ENCODE measurements at places on chromosomes 5 and 9. TPM values are rescaled to one million over a fixed set of nuclear protein-coding genes. Genes with fewer than 3 reads are reported as not detected.

PCDHB13 gene
- total RNA-seq, result 5.9 TPM

KIF24 gene
- 2.8 TPM for total RNA-seq

GRCh38 chr5:33939556-33940262 is 3.5 kb downstream of the RXFP3 start:
- DNase-seq, result no peak
- H3K4me3 ChIP-seq, result no peak overlapping the region
- H3K36me3 ChIP-seq, result no peaks in the 10 kb centered on the region
- H3K27ac ChIP-seq, result no peak overlapping the region

- no peaks in the 10 kb centered on the region for H3K4me1 ChIP-seq
- no peaks in the 10 kb centered on the region for H3K27me3 ChIP-seq
- peaks cover 2% of the 10 kb centered on the region for H3K36me3 ChIP-seq
- peak overlapping the region; percentile 100 for H3K27ac ChIP-seq
- peak overlapping the region; percentile 92 for H3K4me3 ChIP-seq
- DNase-seq, result no peak
Measured at GRCh38 chr5:91381239-91381773, 1.8 kb downstream of the ARRDC3 start.

DNA sequence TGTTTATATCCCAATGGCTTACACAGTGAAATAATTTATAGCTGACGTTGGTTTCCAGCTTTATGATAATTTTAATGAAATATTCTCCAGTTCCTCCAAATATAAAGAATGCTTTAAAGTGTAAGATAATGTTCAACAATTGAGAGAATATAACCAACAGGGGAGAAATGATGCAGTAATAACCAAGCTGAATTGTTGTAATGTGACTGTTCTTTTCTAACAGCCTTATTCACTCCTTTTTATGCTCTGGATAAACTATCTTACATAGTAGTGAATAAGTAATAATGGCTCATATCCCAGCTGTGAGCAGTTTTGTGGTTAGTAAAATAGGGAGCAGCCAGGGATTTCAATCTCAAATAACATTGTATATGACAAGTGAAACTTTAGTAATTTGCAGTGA is 2348.7 kb upstream of the ACO1 start:
- no peaks in the 10 kb centered on the region for H3K4me1 ChIP-seq
- no peak overlapping the region for H3K27ac ChIP-seq
- H3K4me3 ChIP-seq, result no peak overlapping the region

GRCh38 chr9:21684831-21685362 is 117.5 kb upstream of the MTAP start:
- H3K27ac ChIP-seq, result no peak overlapping the region
- no peaks in the 10 kb centered on the region for H3K36me3 ChIP-seq
- no peaks in the 10 kb centered on the region for H3K27me3 ChIP-seq
- no peak overlapping the region for H3K4me3 ChIP-seq
- DNase-seq, result no peak

DNA sequence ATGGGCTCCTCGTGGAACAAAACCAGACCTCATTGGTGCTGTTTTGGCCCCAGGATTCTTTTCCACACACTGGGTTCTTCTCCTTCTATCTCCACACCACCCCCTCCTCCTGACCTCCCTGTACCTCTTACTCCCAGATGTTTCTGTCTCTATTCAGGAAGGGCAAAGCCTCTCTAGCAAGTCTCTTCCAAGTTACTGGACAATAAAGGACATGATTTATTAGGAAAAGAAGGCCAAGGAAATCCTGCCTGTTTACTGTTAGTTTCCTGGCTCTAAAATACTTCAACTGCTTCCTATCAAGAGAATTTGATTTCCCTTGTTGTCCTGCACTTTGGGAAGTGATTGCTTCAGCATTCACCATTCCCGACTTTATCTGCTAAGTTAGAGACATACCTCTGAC is 262.0 kb downstream of the SAXO1 start:
- no peak for DNase-seq
- H3K27me3 ChIP-seq, result no peaks in the 10 kb centered on the region
- peaks cover 2% of the 10 kb centered on the region for H3K4me1 ChIP-seq
- no peaks in the 10 kb centered on the region for H3K36me3 ChIP-seq
- no peak overlapping the region for H3K27ac ChIP-seq

- no peaks in the 10 kb centered on the region for H3K27me3 ChIP-seq
- no peak overlapping the region for H3K27ac ChIP-seq
- no peaks in the 10 kb centered on the region for H3K4me1 ChIP-seq
- no peak for DNase-seq
- H3K4me3 ChIP-seq, result no peak overlapping the region
- no peaks in the 10 kb centered on the region for H3K36me3 ChIP-seq
Measured at GRCh38 chr5:161403996-161404395, 142.5 kb downstream of the GABRB2 start.

- H3K4me3 ChIP-seq, result no peak overlapping the region
- no peaks in the 10 kb centered on the region for H3K4me1 ChIP-seq
- H3K27me3 ChIP-seq, result no peaks in the 10 kb centered on the region
- H3K36me3 ChIP-seq, result no peaks in the 10 kb centered on the region
- no peak overlapping the region for H3K27ac ChIP-seq
Measured at GRCh38 chr9:109977521-109977920, 197.5 kb downstream of the PALM2AKAP2 start.

- no peak overlapping the region for H3K4me3 ChIP-seq
- no peaks in the 10 kb centered on the region for H3K4me1 ChIP-seq
- H3K27ac ChIP-seq, result no peak overlapping the region
- DNase-seq, result no peak
- no peaks in the 10 kb centered on the region for H3K27me3 ChIP-seq
- H3K36me3 ChIP-seq, result no peaks in the 10 kb centered on the region
Measured at GRCh38 chr5:147578228-147579024, 68.6 kb upstream of the DPYSL3 start.

- no peak overlapping the region for H3K4me3 ChIP-seq
- H3K4me1 ChIP-seq, result no peaks in the 10 kb centered on the region
- H3K27me3 ChIP-seq, result no peaks in the 10 kb centered on the region
- DNase-seq, result peak; percentile 14
Measured at GRCh38 chr5:58746321-58746720, 163.4 kb downstream of the RAB3C start.

DNA sequence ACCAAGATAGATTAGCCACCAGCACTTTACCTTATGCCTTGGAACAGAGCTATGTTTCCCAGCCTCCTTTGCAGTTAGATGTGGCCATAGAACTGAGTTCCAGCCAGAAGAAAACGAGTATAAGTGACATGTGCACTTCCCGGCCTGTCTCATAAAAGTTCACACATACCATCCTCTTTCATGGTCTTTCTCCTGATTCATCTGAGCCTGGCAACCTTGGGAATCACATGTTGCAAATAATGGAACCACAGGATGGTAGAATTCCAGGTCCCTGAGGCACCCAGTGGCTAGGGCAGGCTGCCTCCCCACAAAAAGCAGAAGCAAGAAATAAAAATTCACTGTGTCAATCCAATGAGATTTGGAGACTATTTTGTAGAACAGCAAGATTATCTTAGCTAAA is 128.1 kb downstream of the PDE4D start:
- no peaks in the 10 kb centered on the region for H3K36me3 ChIP-seq
- H3K4me1 ChIP-seq, result peaks cover 14% of the 10 kb centered on the region
- no peaks in the 10 kb centered on the region for H3K27me3 ChIP-seq
- DNase-seq, result no peak

IL7R gene
- total RNA-seq, result 53.7 TPM

DNA sequence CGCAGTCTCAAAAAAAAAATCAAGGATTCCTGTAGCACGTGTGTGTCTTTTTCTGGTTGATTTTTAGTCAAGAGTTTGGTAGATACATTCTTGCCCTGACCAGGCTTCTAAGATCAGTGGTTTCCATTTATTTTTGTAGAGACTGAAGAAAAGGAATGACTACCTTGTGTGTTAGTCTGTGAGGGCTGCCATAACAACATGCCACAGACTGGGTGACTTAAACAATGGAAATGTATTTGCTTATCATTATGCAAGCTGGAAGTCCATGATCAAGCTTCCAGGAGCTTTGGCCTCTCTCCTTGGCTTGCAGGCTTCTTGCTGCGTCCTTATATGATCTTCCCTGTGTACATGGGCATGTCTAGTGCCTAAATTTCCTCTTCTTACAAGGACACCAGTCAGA is 127.0 kb downstream of the CCDC192 start:
- H3K36me3 ChIP-seq, result no peaks in the 10 kb centered on the region
- H3K27ac ChIP-seq, result no peak overlapping the region
- no peaks in the 10 kb centered on the region for H3K27me3 ChIP-seq
- H3K4me1 ChIP-seq, result no peaks in the 10 kb centered on the region
- no peak for DNase-seq

SYK gene
- 52.2 TPM for total RNA-seq

PFN3 gene
- not detected for total RNA-seq

TOR2A gene
- 12.7 TPM for total RNA-seq

DNA sequence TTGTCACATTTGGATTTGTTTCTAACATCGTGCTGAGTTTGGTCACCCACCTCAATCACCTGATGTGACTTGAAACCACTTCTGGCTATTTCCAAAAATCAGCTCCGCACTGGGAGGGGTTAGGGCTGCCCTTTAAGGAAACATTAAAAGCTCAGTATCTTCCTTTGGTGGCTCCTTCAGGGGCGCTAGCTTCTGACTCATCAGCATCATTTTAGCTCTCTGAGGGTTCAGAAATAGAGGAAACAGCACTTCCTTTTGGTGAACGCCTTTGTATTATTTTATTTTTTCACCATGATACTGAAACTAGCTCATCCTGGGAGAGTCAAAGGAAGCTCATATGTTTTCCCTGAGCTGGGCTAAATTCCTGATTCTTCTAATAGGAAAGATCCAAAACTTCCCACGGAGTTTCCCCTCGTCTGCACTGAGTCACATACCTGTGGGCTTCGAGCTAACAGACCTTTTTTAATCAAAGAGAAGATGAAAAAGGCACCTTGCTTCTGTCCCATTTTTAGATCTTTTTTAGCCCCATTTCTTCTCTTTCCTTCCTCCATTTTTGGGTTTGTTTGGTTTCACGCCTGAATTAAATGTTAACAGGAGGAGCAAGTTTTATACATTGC is 48.2 kb downstream of the ROPN1L start:
- no peaks in the 10 kb centered on the region for H3K27me3 ChIP-seq
- no peak overlapping the region for H3K27ac ChIP-seq
- DNase-seq, result no peak
- H3K36me3 ChIP-seq, result no peaks in the 10 kb centered on the region
- no peak overlapping the region for H3K4me3 ChIP-seq
- H3K4me1 ChIP-seq, result peaks cover 3% of the 10 kb centered on the region

DNA sequence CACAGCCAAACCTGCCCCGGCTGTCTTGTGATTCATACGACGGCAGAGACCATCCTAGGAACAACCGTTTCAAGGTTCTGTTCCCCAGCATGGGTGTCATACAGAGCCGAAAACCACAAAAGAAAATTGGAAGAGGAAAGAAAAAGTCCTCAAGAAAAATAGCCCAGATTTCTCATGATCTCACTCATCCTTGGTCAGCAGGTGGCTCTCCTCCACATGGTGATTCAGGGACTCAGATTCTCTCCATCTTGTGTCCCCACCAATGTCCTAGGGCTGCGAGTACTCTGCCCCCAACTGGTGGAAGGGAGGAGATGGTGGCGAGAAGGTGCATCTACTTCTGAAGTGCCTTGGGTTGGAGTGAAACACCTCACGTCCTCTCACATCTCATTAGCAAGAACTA is 25.6 kb downstream of the PDZD2 start:
- H3K4me1 ChIP-seq, result no peaks in the 10 kb centered on the region
- H3K27me3 ChIP-seq, result no peaks in the 10 kb centered on the region
- no peak for DNase-seq
- H3K36me3 ChIP-seq, result no peaks in the 10 kb centered on the region
- H3K4me3 ChIP-seq, result no peak overlapping the region
- H3K27ac ChIP-seq, result no peak overlapping the region

DNA sequence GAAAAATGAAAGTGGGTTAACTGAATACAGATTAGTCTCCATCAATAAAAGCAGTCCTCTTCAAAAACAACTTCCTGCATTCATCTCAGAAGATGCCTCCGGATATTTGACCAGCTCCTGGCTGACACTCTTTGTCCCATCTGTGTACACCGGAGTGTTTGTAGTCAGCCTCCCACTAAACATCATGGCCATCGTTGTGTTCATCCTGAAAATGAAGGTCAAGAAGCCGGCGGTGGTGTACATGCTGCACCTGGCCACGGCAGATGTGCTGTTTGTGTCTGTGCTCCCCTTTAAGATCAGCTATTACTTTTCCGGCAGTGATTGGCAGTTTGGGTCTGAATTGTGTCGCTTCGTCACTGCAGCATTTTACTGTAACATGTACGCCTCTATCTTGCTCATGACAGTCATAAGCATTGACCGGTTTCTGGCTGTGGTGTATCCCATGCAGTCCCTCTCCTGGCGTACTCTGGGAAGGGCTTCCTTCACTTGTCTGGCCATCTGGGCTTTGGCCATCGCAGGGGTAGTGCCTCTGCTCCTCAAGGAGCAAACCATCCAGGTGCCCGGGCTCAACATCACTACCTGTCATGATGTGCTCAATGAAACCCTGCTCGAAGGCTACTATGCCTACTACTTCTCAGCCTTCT is 16.6 kb downstream of the F2R start:
- DNase-seq, result no peak
- no peak overlapping the region for H3K4me3 ChIP-seq
- no peaks in the 10 kb centered on the region for H3K4me1 ChIP-seq
- no peak overlapping the region for H3K27ac ChIP-seq
- no peaks in the 10 kb centered on the region for H3K27me3 ChIP-seq

CACFD1 gene
- total RNA-seq, result 37.3 TPM

DNA sequence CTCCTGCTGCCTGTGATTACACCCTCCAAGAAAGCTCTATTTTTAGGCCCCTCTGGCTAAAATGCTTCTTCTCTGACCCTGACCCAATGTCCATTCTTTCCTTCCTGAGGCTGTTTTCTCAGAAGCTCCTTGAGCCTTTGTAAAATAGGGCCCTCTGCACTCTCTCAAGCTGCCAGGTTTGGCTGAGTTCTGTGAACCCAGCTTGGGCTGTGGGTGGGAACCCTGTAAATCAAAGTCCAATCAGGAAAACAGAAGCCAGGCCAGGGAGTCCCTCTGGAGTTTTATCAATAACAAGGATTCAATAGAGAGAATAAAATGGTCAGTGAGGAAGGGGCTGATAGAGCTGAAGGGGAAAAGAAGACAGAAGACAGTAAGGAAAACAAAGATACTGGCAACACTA is 43.7 kb upstream of the ERCC6L2 start:
- H3K27me3 ChIP-seq, result no peaks in the 10 kb centered on the region
- H3K27ac ChIP-seq, result no peak overlapping the region
- H3K4me1 ChIP-seq, result no peaks in the 10 kb centered on the region
- DNase-seq, result no peak
